ENCODE measurements at places on chromosomes 2 and 18.

DNA sequence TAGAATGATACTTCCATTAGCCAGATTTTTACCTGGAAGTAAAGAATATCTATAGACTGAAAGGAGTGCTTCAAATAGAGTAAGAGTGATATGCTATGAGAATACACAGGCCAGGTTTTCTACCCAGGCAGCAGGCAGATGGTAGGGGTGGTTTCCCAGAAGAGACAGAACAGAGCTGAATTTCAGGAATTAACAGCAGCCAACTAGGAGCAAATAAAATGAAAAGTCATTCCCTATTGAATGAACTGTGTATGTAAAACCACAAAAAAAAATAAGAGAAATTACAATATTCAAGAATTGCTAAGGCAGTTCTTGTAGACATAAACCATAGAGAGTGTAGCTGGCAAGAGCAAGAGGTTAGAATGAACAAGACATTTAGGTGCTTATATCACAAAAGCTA, 336.8 kb downstream of the KCNJ3 start:
- DNase-seq: no peak

GRCh38 chr18:48034651-48035555, 104.4 kb upstream of the SMAD2 start:
- no peak for DNase-seq

GRCh38 chr2:60679036-60679780, 76.9 kb upstream of the PAPOLG start:
- no peak for DNase-seq

DNA sequence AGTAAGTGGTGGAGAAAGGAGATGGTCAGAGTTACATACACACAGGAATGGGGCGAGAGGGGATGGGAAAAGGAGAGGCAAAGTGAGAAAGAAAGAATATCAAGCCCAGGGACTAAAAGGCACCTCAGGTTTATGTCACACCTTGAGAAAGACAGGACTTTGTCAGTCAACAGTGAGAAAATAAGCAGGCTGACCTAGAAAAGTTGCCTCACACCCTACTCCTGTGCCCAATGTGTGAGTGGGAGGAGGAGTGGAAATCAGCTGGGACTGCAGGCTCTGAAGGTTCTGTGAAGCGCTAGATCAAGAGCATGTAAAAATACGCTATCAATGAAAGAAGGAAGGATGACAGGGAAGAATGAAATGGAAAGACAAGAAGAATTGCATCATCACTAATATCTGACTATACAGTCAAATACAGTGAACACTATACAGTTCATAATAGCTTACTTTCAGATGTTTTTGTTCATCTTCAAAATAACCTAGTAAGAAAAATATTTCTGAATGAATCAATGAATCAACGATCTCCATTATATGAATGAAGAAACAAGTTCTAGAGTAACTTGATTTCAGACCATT, 10.7 kb downstream of the VPS54 start:
- DNase-seq: no peak

DNA sequence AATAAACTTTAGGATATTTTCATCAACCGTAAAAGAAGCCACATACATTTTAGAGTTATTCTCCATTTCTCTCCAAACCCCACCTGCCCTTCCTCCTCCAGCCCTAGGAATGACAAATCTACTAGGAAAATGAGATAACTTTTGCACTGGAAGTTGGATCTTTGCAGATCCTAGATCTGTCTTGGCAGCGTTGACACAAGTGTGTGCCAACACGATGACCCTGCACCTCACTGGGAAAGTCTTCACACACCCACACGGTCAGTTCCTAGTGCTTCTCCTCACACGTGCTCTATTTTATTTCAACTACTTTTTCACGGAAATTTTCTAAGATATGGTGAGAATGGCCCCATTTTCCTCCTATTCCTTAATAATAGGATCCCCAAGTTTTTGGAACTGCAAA, 14.1 kb upstream of the HPCAL1 start:
- DNase-seq: no peak

- no peak for DNase-seq
These were observed 202.1 kb downstream of the CYP26B1 start for GRCh38 chr2:71945603-71945959.

DNA sequence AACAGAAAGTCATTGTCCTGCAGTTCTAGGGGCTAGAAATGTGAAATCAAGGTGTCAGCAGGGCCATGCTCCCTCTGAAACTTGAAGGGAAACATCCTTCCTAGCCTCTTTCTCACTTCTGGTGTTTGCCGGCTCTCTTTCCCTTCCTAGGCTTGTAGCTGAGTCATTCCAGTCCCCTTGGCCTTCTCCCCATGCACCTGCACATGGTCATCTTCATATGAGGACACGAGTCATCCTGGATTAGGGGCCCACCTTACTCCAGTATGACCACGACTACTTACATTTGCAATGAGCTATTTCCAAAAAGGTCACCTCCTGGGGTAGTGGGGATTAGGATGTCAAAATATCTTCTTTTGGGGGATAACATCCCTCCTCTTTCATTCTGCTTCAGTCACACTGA, 168.5 kb upstream of the CXCR4 start:
- no peak for DNase-seq

DNA sequence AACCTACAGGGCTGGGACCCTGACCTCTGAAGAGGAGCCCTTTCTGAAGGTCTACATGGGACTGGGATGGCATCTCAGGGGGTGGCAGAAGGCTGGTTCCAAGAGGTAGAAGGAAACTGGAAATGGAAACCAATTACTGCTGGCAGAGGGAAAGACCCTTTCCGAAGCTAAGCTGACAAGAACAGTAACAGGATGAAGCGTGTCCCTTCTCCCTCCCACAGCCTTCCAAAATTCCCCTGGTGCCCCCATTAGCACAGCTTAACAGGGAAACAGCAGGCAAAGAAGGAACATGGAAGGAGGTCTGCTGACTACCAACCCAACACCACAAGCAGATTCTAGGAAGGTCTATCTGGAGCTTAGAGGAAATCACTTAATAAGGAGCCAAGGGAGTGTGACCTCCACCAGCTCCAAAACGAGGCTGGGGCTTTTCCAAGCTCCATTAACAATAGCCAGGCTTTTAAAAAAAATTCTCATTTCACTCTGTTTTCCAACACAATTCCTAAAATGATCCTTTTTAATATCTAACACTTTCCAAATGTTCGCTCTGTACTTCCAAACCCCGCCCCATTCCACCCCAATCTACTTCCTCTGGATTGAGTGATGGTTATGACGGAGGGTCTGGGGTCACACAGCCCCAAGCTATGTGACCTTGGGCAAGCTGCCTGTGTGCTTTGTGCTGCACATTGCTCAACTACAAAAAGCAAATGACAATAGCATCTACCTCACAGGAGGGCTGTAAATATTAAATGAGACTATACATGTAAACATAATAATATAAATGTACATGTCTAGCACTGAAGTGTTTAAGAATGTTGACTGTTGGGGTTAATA, 55.2 kb downstream of the STK39 start:
- no peak for DNase-seq

DNA sequence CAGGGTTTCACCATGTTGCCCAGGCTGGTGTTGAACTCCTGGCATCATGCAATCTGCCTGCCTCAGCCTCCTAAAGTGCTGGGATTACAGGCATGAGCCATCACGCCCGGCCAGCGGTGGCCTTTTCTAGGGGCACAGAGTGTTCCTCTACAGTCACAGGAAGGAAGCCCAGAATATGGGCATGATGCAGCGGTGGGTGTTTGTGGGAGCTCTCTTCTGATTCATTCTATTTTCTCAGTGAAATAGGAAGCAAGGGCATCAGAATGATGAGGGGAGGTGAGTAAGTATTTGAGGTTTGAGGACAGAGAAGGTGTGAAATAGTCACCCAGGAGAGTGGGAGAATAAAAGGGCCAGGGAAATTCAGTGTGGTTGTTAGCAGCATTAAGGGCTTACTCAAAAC, 70.3 kb upstream of the PSME4 start:
- DNase-seq: no peak

DNA sequence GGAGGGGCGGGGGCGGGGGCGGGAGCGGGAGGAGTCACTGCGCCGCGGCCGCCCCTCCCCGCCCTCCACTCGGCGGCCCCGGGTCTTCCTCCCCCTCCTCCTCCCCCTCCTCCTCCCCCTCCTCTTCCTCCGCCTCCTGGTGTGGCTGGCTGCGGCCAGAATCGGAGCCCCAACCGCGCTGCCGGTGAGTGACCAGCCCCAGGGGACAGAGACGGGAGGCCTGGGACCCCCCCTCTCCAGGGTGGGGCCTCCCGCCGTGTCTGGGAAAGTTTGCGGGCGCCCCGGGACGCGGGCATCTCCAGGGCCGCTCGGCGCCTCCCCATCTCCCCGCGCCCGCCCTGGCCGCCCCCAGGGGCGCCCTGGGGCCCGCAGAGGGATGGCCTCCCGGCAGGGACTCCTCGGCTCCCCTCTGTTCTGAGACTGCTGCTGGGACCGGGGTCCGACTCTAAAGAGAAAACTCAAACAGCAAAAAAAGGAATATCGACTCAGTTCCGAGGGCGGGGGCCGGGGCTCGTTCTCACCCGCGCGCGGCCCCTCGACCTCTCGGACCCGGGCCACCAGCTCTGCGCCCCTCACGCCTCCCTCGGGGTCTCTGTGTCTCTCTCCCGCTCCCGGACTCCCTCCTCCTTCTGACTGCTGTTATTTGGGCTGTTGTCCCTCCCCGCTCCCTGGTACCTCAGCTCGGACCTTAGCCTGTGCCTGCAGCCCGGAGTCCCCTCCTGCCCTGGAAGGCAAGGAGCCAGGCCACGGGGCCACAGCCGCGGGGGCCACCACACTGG, at the start of gene STON1:
STON1 (plus strand) TSS at position 122 of the 779 bp plus-strand sequence. CDS start 50,480 bp downstream, outside the sequence.
- peak; percentile 65 for DNase-seq

- DNase-seq: peak; percentile 19
These were observed 53.2 kb downstream of the ITGA6 start for GRCh38 chr2:172480301-172481218.

GRCh38 chr2:202764991-202765390, 106.6 kb downstream of the ICA1L start:
- DNase-seq: no peak

GRCh38 chr2:128425731-128426620, 107.3 kb upstream of the HS6ST1 start:
- no peak for DNase-seq

DNA sequence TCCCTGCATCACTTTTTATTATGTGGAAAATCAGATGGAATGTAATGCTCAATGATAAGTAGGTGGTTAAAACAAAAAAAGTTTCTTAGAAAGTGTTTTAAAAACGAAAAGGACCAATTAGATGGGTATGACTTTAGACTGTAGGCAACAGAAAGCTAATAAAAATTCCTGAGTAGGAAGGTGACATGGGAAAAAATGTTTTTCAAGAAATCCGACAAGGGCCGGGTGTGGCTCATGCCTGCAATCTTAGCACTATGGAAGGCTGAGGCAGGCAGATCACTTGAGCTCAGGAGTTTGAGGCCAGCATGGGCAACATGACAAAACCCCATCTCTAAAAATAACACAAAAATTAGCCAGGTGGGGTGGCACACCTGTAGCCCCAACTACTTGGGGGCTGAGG, 126.1 kb downstream of the THADA start:
- DNase-seq: no peak

DNA sequence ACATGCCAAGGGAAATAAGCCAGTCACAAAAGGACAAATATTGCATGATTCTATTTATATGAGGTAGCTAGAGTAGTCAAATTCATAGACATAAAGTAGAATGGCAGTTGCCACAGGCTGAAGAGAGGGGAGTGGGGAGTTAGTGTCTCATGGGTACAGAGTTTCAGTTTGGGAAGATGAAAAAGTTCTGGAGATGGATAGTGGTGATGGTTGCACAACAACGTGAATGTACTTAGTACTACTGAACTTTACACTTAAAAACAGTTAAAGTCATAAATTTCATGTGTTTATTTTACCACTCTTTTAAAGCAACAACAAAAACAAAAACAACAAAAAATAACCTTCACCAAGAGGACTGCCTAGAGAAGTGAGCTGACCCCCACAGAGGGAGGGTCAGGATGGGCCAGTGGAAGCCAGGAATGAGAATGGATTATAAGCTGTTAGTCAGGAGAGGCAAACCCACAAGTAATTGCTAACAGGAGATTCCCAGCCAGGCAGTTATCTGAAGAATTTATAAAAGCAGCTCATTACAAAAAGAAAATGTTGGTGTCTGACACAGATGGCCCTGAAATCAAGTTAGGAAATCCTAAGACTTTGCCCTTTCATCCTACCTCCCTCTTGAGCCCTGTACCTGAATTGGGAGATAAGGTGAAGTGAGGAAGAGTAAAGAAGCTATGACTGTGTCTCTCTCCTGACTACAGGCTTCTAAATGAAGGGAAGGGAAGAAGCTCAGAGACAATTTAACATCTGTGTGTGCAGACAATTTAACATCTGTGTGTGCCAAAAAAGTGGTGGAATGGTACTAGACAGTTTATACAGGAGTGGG, 263.4 kb downstream of the PDE11A start:
- no peak for DNase-seq

DNA sequence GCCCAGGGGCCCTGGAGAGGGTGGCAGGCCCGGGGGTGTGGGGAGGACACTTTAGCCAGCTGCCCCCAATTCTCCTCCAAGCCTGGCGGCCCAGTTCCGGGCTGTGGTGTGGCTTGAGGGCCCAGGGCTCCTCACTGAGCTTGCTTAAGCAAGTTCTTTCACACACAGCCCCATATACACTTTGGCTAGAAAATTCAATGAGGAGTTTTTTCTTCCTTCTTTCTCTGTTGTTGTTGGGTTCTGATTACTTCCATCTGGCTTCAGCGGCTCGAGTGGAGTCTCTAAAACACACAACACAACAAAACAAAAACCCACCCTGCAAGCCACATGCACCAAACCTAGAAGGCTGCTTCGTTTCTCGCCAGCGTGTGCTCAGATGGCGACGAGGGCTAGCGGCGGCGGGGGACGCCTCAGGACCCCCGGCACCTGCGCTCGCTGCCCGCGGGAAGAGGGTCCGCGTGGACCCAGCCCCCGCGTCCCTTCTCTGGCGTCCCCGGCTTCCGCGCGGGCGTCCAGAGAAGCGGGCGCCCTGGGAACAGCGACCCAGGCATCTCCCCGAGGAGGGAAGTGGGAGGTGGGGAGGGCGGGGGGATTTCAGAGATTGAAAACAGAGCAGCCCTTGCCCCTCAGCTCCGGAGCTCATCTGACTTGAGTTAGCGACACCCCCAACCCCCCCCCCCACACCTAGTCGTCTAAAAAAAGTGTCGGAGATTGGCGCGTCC, 577 bp upstream of the GLI2 start:
- DNase-seq: no peak

- no peak for DNase-seq
These were observed 478.5 kb upstream of the ID2 start for GRCh38 chr2:8203364-8203763.

GRCh38 chr2:23401427-23402204, 16.6 kb downstream of the KLHL29 start:
- no peak for DNase-seq

GRCh38 chr2:24756789-24757188, 36.4 kb downstream of the PTRHD1 start:
- DNase-seq: no peak

GRCh38 chr2:230575642-230576324, 136.9 kb upstream of the CAB39 start:
- no peak for DNase-seq

GRCh38 chr2:207165121-207166038, at the start of gene KLF7:
Gene KLF7, minus strand, starts transcription at chr2:207165948. Its CDS starts 380 bp downstream, at chr2:207165568.
- peak; percentile 30 for DNase-seq

DNA sequence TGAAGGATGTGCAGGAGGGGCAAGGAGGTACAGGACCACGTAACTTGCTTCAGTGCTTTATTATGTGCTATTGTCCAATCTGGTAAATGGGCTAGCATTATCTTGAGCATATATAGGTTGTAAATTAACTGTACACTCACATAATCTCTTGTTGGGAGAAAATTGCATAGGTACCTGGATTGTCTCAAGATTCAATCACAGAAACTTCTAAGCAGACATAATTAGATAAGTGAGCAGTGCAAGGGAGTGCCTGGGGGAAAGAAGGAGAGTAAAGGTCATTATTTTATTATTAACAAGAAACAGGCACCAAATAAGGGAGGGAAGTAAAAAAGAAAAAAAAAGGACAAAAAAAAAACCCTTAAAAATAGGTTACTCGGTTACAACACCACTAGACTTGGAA, 186.2 kb downstream of the MBD5 start:
- DNase-seq: no peak

All from hepatic stellate cell (primary cell).